ENCODE measurements at places on chromosomes 5 and 9. TPM values are rescaled to one million over a fixed set of nuclear protein-coding genes. Genes with fewer than 3 reads are reported as not detected.

IGIP gene
- 12.9 TPM for total RNA-seq

DNA sequence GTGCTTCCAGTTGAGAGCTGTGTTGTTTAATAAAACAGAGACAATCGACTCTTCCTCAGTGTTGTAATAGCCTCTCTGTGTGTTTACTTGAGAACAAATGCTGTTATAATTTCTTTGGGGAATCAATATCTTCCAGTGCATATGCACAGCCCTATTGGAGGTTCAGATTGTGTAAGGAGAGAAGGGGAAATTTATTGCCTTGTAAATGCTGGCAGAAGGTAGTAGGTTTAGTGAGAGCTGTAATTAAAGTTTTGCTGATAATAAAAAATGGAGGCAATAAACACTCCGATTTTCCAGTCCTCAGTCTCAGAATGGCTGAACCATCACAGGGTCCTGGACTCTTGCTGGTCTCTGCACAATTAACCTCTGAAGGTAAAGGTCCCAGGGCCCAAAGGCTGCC is 128.3 kb downstream of the C5orf15 start:
- H3K36me3 ChIP-seq: no peaks in the 10 kb centered on the region
- DNase-seq: no peak
- H3K27me3 ChIP-seq: no peaks in the 10 kb centered on the region
- H3K27ac ChIP-seq: no peak overlapping the region
- H3K4me1 ChIP-seq: no peaks in the 10 kb centered on the region

GRCh38 chr9:26462213-26462612 is 430.4 kb downstream of the CAAP1 start:
- H3K27me3 ChIP-seq: no peaks in the 10 kb centered on the region
- H3K4me1 ChIP-seq: no peaks in the 10 kb centered on the region
- no peaks in the 10 kb centered on the region for H3K36me3 ChIP-seq
- H3K4me3 ChIP-seq: no peak overlapping the region
- no peak overlapping the region for H3K27ac ChIP-seq

- no peak overlapping the region for H3K4me3 ChIP-seq
- H3K27me3 ChIP-seq: no peaks in the 10 kb centered on the region
- H3K4me1 ChIP-seq: peaks cover 7% of the 10 kb centered on the region
- H3K27ac ChIP-seq: no peak overlapping the region
These were observed 2.9 kb downstream of the ANKDD1B start for GRCh38 chr5:75614176-75614575.

DNA sequence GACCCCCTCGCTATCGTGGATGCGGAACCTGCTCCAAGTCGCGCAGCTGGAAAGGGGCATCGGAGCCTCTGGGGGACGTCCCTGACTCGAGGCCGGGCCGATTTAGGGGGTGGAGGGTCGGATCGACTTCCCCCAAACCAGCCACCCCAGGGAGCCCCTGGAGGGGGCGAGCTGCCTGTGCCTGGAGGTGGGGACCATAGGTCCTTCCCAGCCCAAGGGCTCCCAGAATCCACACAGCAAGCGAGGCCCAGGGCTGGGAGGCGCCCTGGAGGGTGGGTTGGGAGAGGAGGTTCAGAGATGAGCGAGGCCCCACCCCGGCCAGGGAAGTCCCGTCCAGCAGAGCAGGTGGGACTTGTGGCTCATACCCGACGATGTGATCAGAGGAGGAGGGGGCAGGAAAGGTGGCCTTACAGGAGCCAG is 147.6 kb downstream of the GAPVD1 start:
- no peaks in the 10 kb centered on the region for H3K27me3 ChIP-seq
- H3K27ac ChIP-seq: no peak overlapping the region
- no peaks in the 10 kb centered on the region for H3K36me3 ChIP-seq
- no peak overlapping the region for H3K4me3 ChIP-seq
- no peak for DNase-seq

DNA sequence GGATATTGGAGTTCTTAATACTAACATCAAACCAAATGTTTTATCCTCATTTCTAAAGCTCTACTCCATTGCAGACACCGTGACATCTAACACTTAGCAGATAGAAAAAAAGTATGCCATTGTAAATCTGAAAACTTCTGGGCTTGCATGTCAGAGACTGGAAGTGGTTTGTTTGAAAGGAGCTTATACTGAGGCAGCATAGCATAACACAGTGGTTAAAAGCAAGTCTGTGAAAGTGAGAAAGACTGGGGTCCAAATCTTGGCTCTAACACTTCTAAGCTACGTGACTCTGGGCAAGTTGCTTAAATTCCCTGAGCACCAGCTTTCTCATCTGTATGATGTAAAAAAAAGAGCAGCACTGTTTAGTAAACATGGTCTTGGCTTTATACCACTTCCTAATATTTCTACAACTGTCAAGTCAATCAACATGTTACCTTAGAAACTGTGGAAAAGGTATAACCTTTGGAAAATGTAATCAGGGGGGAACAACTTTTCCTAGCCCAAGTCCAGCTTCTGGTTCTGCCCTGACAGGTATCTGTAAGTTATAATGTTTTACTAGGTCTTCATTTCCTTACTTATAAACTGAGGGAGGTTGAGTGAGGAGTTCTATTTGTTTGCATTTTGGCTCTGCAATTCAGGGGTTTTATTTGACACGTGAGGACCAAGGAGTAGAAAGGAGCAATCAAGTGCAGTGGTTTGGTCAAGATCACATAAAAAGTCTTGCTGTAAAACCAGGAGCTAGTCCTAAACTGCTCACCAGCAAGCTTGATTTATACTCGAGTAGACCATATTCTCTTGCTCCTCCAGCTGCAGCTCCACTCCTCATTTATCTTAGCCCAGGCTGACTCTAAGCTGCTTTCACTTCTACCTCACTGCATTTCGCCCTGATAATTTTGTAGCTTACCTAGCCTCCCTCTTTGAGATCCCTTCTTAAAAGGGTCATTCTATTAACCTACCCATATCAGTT is 541.0 kb downstream of the RAB3C start:
- DNase-seq: no peak
- no peak overlapping the region for H3K4me3 ChIP-seq
- H3K27ac ChIP-seq: no peak overlapping the region
- no peaks in the 10 kb centered on the region for H3K36me3 ChIP-seq
- H3K4me1 ChIP-seq: no peaks in the 10 kb centered on the region
- no peaks in the 10 kb centered on the region for H3K27me3 ChIP-seq

DNA sequence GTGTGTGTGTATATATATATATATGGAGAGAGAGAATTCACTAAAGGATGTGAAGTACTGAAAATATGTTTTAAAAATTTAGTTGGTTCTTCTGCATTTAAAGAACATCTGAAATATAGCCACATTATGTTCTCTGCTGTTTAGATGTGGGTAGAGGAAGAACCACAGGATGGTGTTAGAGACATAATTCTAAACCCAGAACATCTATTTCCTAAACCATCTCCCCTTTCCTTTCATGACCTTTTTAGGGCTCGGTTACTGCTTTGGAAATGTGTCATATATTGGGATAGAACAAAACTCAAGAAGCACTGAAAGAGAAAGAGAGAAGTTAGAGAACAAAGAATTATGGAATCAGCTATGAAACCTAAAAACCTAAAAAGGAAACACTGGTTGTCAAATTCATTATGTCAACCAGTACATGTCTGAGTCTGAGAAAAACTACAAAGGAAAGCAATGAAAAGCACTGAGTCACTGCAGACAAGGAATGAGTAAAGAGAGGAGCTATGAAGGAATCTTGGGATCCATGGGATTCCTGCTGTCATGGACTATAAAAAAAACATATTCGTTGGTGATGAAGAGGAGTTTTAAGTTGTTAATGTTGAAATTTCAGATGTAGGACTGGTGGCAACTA is 28.4 kb downstream of the SLC12A2 start:
- no peak for DNase-seq
- H3K4me1 ChIP-seq: no peaks in the 10 kb centered on the region
- no peak overlapping the region for H3K4me3 ChIP-seq
- H3K27me3 ChIP-seq: no peaks in the 10 kb centered on the region
- H3K27ac ChIP-seq: no peak overlapping the region
- no peaks in the 10 kb centered on the region for H3K36me3 ChIP-seq

GRCh38 chr9:73121375-73121935 is 30.2 kb upstream of the ANXA1 start:
- no peak overlapping the region for H3K27ac ChIP-seq
- H3K4me3 ChIP-seq: no peak overlapping the region
- no peaks in the 10 kb centered on the region for H3K36me3 ChIP-seq
- H3K27me3 ChIP-seq: no peaks in the 10 kb centered on the region
- DNase-seq: no peak

DNA sequence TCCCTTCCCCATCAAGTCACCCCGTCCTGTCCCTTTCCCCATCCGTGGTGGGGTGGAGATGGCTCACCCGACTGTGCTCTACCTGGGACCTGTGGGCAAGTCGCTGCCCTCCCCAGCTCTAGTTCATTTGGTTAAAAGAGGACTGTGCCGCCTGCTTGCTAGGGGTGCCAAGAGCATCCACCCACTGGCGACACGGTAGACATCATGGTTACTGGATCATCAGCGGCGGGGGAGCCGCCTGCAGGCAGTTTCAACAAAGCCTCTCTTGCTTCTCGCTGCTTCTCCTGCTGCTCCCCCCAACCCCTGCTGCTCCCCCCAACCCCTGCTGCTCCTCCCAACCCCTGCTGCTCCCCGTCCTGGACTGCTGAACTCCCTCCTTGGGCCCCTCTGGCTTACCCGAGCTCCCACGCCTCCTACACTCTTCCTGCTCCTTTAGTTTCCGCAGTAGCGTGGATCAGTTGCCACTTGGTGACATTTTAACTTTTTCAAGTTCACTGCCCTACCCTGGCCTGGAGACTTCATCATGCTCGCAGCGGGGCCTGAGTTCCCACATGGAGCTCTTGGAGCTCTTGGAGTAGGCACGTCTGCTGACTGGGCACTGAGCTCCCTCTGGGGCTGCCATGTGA is 22.0 kb upstream of the SCGB3A1 start:
- no peaks in the 10 kb centered on the region for H3K36me3 ChIP-seq
- no peak overlapping the region for H3K4me3 ChIP-seq
- H3K4me1 ChIP-seq: no peaks in the 10 kb centered on the region
- H3K27me3 ChIP-seq: no peaks in the 10 kb centered on the region
